Endothelial cell of umbilical vein (primary cell): ENCODE measurements at places on chromosomes 6 and 20. TPM values are rescaled to one million over a fixed set of nuclear protein-coding genes. Genes with fewer than 3 reads are reported as not detected.

DNMT3B gene
- 6.8 TPM in 2 replicates for total RNA-seq

FAM209B gene
- not detected in 2 replicates for total RNA-seq

PAK5 gene
- not detected in 2 replicates for total RNA-seq

- no peak for DNase-seq
These were observed 41.2 kb downstream of the SLC35D3 start for GRCh38 chr6:136963259-136963658.

GRCh38 chr6:167907837-167908681, 81.3 kb downstream of the AFDN start:
- DNase-seq = peak; percentile 15

- DNase-seq = no peak
These were observed 47.1 kb downstream of the TRIM27 start for GRCh38 chr6:28876710-28877109.

DNA sequence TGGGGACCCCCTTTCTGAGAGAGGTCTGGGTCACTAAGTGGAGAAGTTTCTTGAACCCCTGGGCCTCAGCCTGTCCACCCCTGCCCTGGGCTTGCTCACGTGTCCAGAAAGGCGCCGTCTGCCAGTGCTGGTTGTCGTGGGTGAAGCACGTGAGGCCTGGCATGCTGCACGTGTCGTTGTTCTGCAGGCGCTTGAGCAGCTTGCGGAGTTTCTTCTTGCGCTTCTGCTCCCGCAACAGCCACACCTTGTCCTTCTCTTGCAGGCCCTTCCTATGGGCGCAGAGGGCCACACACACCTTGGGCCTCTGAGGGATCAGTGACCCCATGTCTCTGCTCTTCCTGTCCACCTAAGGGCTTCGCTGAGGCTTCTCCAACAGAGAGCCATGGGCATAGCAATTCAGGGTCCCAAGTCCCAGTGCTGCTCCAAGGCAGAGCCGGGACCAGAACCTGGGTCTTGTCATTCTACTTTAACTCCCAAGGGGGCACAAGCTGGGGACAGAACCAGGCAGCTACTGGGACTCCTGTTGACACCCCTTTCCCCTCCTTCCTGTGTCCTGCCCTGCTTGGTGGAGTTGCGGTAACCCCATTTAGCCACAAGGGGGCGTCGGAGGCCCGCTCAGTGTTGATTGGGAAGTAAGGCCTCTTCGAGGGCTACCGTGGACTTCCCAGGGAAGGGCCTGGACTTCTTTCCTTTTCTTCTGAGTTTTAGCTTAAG, 121.8 kb downstream of the SULF2 start:
- DNase-seq = peak; percentile 79

GRCh38 chr6:109393886-109394281, 11.6 kb upstream of the CD164 start:
- DNase-seq = no peak

DNA sequence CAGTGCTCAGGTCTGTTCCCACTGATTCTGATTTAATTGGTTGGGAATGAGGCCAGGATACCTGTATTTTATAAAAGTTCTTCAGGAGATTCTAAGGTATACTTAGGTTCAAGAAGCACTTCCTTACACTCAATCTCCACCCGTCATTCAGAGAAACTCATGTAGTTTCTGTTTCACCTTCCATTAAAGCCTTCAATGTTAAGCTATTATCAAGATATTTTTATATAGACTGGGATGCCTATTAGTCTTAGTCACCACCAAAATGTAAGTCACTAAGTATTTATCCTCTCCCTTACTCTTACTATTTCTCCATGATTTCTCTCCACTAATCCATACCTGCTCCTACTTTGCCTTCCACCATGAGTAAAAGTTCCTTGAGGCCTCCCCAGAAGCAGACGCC, 38.1 kb upstream of the GCLC start:
- no peak for DNase-seq

GRCh38 chr6:107344981-107345380, 114.4 kb downstream of the PDSS2 start:
- no peak for DNase-seq

DNA sequence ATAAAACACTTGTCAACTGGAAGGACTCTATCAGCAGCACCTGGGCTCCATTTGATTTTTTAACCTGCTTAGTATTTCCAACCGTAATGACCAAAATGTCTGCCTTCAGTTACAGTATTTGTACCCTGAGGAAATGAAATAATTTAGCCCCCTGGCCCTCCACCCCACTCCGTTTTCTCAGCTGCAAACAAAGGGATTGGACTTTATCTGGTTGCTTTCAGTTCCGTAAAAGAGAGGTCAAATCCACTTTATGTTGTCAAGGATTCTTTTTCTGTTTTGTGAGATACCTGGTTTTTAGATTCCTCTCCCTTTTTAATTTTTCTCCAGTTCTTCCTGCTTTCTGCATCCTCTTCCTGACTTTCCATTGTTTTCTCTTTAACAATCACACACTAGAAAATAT, 64.4 kb upstream of the BMP2 start:
- peak; percentile 58 for DNase-seq

DNA sequence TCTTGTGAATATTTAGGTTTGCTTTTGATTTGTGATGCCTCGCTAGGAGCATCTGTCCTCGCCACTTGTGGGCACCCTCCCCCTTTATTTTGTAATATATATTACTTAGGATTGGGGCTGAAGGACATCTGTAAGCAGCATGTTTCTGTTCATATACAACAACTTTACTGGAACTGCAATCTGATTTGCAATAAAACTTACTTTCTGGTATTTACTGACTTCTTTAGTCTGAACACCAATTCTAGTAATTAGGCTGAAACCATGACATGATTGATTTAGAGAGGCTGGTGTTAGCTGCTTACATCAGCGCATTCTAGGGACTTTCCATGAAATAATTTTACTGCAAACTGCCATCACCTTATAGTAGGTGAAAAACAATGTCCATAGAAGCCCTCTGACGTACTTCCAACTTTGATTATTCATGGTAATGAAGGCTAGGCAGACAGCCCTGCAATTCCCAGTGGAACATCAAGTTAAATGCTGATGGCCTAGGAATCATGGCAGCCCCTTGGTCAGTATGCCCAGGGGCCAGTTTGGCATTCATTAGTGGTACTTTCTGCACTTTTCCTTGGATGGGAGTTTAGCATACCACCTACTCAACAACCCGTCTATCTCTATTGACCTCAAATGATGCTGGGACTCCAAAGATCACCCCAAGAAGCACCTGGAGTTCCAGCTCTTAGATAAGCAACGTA, 132.9 kb upstream of the MCHR2 start:
- no peak for DNase-seq

DNA sequence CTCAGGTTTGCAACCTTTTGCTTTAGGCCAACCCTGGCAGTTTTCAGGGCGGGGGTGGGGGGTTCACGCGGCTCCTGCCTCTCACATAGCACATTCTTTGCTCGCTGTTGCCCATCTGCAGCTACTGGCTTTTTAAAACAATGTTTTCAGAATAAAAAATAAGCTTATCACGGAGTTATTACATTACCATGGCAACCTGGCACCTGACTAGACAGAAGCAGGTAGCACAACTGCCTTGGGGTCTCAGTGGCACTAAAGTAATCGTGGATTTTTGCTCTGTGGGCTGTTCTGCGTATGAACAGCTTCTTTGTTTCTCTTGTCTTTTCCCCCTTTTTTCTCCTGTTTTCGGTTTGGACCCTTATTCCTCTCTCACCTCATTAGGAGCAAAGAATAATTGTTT, 9.1 kb upstream of the MANBAL start:
- DNase-seq = no peak

DNA sequence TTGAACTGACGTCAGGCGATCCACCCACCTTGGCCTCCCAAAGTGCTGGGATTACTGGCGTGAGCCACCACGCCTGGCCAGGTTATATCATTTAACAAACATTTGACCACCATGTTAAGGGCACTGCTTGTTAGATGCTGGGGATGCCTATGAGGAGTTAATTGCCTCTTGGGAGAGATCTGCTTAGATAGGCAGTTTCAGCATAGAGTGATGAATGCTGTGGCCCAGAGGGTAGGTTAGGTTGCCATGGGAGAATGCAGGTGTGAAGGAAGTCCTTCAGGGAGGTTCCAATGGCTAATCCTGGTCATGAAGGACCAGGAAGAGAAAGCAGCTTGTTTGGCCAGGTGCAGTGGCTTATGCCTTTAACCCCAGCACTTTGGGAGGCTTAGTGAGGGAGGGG, 17.0 kb downstream of the PHF20 start:
- DNase-seq = no peak

- DNase-seq = no peak
These were observed 31.5 kb downstream of the SULF2 start for GRCh38 chr20:47753576-47754387.

- no peak for DNase-seq
These were observed 6.1 kb downstream of the C20orf173 start for GRCh38 chr20:35523298-35523888.

DNA sequence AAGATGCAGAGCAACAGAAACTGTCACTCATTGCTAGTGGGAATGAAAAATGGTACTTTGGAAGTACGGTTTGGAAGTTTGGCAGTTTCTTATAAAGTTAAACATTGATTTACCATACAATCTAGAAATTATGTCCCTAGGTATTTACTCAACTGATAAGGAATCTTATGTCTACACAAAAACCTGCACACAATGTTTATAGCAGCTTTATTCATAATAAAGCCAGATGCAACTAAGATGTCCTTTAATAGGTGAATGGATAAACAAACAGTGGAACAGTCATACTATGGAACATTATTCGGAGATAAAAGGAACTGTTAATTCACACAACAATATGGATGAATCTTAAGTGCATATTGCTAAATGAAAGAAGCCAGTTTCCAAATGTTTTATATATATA, 96.2 kb upstream of the SIRPA start:
- DNase-seq = no peak

DNA sequence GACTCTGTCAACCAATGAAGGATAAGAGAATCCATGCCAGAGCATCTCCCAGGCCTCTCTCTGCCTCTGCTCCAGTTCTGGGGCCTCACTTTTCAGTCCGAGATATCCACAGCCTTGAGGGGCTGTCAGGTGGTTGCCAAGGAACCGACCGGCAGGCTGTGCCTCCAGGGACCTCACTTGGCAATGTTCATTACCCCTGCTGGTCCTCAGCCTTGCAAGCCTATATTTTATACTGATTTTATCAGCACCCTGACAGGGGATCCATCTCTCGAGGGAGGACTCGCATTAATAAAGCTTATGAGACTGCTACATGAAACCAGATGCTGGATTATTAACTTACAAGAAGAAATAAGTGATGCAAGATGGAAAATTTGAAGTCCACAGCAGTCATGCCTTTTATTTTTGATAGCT, 39.9 kb downstream of the TMC2 start:
- no peak for DNase-seq

DNA sequence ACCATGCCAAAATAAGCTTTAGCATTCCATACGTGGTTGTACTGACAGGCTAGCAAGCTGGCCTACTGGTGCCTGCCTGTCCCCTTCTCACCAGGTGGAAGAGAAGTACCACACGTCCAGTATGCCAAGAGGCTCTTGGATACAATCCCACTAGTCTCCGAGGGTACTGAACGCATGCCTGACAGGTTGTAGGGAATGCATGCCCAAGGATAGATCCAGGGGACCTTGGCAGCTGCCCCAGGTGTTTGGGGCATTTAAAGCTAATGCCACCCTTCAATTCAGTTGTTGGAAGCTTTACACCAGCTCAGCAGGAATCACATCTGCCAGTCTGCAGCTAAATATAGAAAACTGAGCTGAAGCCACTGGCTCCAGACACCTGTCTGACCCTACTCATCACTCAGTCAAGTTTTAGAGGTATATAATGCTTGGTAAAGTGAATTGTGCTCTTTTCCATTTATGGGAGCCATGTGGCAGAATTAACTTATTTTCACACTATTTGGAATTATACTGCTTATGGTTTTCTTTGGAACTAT, 4.9 kb downstream of the TUBB2B start:
- DNase-seq = no peak
